ENCODE measurements at places on chromosomes 4 and X. TPM values are rescaled to one million over a fixed set of nuclear protein-coding genes. Genes with fewer than 3 reads are reported as not detected.

SCOC gene
- 58.8 TPM for total RNA-seq

HSFX3 gene
- total RNA-seq, result 0.50 TPM

UGT2A3 gene
- not detected for total RNA-seq

MAGEA1 gene
- 5.4 TPM for total RNA-seq

KIT gene
- 4.2 TPM for total RNA-seq

UGT2B11 gene
- not detected for total RNA-seq

PCDH7 gene
- 44.3 TPM for total RNA-seq

CTAG2 gene
- 15.4 TPM for total RNA-seq

ODAM gene
- total RNA-seq, result not detected

TEC gene
- total RNA-seq, result 6.4 TPM

BEND2 gene
- not detected for total RNA-seq

RBBP7 gene
- total RNA-seq, result 256 TPM

CPZ gene
- total RNA-seq, result 0.73 TPM

GPR34 gene
- 8.2 TPM for total RNA-seq

CT45A6 gene
- not detected for total RNA-seq

PPP1R2C gene
- not detected for total RNA-seq

UGT2B15 gene
- total RNA-seq, result not detected

SMIM43 gene
- total RNA-seq, result not detected

DDIT4L gene
- total RNA-seq, result 2.6 TPM

PAGE2 gene
- total RNA-seq, result 12.8 TPM

MID1 gene
- 26.1 TPM for total RNA-seq

SPIN4 gene
- 3.5 TPM for total RNA-seq

TADA2B gene
- 41.2 TPM for total RNA-seq

PAGE1 gene
- total RNA-seq, result 8.9 TPM

ZNF711 gene
- 2.2 TPM for total RNA-seq

SLITRK2 gene
- 0.40 TPM for total RNA-seq

PABPC1L2A gene
- total RNA-seq, result 0.14 TPM

NUDT10 gene
- 14.2 TPM for total RNA-seq

GPM6B gene
- 10.1 TPM for total RNA-seq

SRPK3 gene
- 1.4 TPM for total RNA-seq

PNMA6F gene
- not detected for total RNA-seq

PLXNB3 gene
- total RNA-seq, result 52.7 TPM

MAGEC3 gene
- not detected for total RNA-seq

ING2 gene
- total RNA-seq, result 23.1 TPM
